Thymus (tissue), 14 donors: ENCODE measurements at places on chromosomes 1 and 21. TPM values are rescaled to one million over a fixed set of nuclear protein-coding genes. Genes with fewer than 3 reads are reported as not detected.

DNA sequence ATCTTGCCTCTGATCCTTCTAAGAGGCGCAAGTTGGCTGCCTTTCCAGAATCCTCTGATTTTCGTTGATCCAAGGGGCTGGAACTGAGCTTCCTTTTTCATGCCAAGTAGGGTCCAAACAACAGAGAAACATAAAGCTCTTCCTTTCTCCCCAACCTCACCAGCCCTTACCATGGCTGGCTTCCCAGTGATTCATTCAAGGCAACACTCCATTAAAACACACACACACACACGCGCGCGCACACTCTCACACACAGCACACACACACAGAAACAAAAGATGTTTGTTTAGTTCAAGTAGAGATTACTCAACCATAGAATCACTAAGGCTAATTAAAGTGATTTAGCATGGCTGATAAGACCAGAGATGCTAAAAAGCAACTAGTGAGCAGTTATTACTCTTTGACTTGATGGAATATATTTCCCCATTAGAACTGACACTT is 13.0 kb upstream of the GUCA2A start:
- no peak for DNase-seq
- peaks cover 21% of the 10 kb centered on the region for H3K36me3 ChIP-seq
- no peak overlapping the region for H3K4me3 ChIP-seq
- no peaks in the 10 kb centered on the region for H3K27me3 ChIP-seq
- no peak overlapping the region for H3K27ac ChIP-seq

DNA sequence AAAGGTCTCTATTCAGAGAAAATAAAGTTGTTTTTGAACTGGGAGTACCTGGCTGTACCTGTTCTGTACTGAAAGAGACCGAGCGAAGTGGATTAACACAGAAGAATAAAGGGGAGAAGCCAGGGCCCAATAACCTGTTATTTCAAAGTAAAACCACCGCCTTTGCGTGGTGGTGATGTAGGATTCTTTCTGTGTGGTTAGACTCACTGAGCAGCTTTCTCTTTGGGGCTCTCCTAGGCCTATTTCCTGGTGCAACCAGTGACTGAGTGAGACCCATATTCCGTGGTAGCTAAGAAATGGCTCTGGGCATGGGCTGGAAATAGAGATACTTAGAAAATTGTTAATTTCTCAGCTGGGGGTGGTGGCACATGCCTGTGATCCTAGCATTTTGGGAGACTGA is 99.9 kb downstream of the XCL2 start:
- H3K36me3 ChIP-seq: no peaks in the 10 kb centered on the region
- H3K4me1 ChIP-seq: no peaks in the 10 kb centered on the region
- DNase-seq: no peak
- H3K4me3 ChIP-seq: no peak overlapping the region
- H3K27me3 ChIP-seq: no peaks in the 10 kb centered on the region

The KRTAP19-3 gene
- total RNA-seq: not detected

The ATP8B2 gene
- total RNA-seq: 23.0 TPM

The RPRD2 gene
- 6.2 TPM for total RNA-seq
